Caco-2 (cell line): ENCODE measurements at places on chromosomes 1 and 21.

DNA sequence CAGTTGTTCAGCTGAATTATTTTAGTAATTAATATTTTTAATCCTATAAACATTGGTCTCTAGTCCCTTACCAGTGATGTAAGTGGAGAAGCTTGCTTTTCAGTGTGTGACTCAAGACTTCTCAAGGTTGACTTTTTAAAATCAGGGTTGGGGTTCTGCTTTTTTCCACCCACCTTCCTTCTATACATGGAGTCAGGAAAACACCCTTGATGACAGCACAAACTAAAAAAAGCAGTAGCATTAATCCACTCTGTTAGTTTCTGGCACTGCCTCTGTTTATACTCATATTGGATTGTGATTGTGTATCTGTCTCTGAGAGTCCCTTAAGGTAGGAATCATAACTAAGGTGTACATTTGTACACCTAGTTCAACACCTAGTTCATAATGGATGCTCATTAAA lies 8.3 kb upstream of the PLEKHO1 start:
- H3K4me1 ChIP-seq = no peaks in the 10 kb centered on the region
- H3K27me3 ChIP-seq = no peaks in the 10 kb centered on the region
- no peak for DNase-seq
- H3K27ac ChIP-seq = no peak overlapping the region
- no peaks in the 10 kb centered on the region for H3K36me3 ChIP-seq

DNA sequence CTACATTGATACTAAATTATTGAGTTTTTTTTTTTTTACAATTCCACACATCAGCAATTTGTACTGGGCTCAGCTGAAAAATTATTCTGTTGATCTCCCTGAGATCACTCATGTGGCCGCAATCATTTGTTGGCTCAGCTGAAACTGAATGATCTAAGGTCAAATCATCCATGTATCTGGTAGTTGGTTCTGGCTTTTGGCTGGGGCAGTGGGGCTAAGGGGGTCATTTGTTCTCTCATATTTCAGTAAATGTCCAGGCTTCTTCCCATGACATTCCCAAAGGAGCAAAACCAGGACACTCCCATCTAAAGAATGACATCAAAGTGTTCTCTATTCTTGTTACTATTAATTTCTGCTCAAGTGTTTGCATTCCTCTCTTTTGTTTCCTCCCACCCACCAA lies 806.7 kb upstream of the ADGRL2 start:
- DNase-seq = no peak
- H3K36me3 ChIP-seq = no peaks in the 10 kb centered on the region
- H3K27ac ChIP-seq = no peak overlapping the region
- no peaks in the 10 kb centered on the region for H3K27me3 ChIP-seq
- H3K4me3 ChIP-seq = no peak overlapping the region

DNA sequence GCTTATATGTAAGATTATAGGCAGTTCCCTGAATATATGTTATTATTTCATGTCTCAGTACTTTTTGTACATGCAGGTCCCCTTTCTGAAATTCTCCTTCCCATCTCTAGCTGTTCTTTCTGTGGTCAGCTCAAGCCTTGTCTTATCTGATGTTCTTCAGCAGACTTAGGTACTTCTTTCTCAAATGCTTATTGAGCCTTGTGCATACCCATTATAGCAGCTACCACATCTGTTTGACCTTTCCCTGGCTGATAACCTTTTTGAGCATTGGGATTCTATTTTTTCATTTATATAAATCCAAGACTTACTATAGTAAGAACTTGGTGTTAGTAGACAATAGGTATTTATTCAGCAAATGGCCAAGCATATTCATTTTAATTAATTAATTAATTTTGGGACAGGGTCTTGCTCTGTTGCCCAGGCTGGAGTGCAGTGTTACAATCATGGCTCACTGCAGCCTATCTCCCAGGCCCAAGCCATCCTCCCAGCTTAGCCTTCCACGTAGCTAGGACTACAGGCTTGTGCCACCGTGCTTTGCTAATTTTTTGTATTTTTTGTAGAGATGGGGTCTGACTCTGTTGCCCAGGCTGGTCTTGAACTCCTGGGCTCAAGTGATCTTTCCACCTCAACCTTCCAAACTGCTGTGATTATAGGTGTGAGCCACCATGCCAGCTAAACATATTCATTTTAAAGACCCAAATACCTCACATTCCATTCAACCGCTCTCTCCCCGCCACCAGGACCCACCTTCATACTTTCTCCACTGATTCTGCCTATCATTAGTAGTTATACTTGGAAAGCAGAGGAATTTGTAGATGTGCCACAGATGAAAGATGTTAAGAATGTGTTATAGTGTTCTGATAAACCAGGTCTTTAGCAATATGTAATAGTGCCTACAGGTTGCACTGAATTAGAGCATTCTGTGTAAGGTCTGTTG lies 16.7 kb downstream of the TIPRL start:
- H3K4me3 ChIP-seq = no peak overlapping the region
- no peak for DNase-seq
- H3K27ac ChIP-seq = peak overlapping the region; percentile 19

GRCh38 chr1:143721024-143721373 lies 250.8 kb downstream of the FAM72C start:
- no peaks in the 10 kb centered on the region for H3K27me3 ChIP-seq
- H3K36me3 ChIP-seq = no peaks in the 10 kb centered on the region
- no peak overlapping the region for H3K4me3 ChIP-seq
- H3K27ac ChIP-seq = peak overlapping the region; percentile 84
- 0 out of 2 replicates have a peak, but pooled peaks cover 3% of the 10 kb centered on the region for H3K4me1 ChIP-seq

GRCh38 chr1:50427818-50428779 lies 4.9 kb upstream of the DMRTA2 start:
- no peaks in the 10 kb centered on the region for H3K4me1 ChIP-seq
- no peak overlapping the region for H3K27ac ChIP-seq
- no peak for DNase-seq
- H3K4me3 ChIP-seq = peak overlapping the region; percentile 14; the same call in 1 of the 2 replicates

DNA sequence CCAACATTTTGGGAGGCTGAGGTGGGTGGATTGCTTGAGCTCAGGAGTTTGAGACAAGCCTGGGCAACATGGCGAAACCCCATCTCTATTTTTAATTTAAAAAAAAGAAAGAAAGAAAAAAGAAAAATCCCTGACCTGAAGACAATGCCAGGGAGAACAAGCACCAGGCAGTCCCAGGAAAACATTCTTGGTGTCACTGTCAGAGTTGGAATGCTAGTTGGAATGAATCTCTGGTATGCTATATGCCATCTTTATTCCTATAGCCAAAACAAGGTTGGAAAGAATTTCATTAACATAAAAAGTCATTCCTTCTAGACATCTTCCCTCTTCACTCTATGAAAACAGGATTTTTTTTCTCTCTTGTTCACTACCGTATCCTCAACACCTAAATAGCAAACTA lies 2.8 kb downstream of the DNAJC8 start:
- H3K4me1 ChIP-seq = no peaks in the 10 kb centered on the region
- no peaks in the 10 kb centered on the region for H3K27me3 ChIP-seq
- no peak for DNase-seq
- no peak overlapping the region for H3K4me3 ChIP-seq
- no peak overlapping the region for H3K27ac ChIP-seq

- H3K4me1 ChIP-seq = no peaks in the 10 kb centered on the region
- H3K27me3 ChIP-seq = no peaks in the 10 kb centered on the region
- no peaks in the 10 kb centered on the region for H3K36me3 ChIP-seq
- H3K4me3 ChIP-seq = no peak overlapping the region
- no peak for DNase-seq
Measured at GRCh38 chr1:190049314-190049713, 428.4 kb downstream of the BRINP3 start.

DNA sequence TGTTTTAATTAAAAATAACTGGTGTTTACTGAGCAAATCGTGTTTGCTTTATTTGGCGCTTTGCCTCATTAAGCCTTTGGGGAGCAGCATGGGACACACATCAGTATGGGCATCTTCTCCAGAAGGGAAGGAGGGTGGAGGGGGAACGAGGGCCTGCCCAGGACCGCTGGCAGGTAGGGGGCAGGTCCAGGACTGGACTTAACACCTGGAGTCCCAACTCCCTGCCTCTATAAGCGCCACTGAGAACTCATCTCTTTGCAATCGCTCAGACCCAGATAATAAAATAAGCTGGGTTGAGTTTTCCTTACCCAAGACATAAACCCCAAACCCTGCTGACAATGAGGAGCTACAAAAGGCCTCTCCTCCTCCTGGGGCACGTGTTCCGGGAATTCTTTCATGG lies 15.1 kb downstream of the ABCG1 start:
- no peak overlapping the region for H3K4me3 ChIP-seq
- H3K36me3 ChIP-seq = no peaks in the 10 kb centered on the region
- 0 out of 2 replicates have a peak, but pooled peaks cover 3% of the 10 kb centered on the region for H3K4me1 ChIP-seq
- DNase-seq = no peak
- H3K27me3 ChIP-seq = no peaks in the 10 kb centered on the region
- no peak overlapping the region for H3K27ac ChIP-seq
